HT-29 (cell line): ENCODE measurements at places on chromosomes 2 and 18.

DNA sequence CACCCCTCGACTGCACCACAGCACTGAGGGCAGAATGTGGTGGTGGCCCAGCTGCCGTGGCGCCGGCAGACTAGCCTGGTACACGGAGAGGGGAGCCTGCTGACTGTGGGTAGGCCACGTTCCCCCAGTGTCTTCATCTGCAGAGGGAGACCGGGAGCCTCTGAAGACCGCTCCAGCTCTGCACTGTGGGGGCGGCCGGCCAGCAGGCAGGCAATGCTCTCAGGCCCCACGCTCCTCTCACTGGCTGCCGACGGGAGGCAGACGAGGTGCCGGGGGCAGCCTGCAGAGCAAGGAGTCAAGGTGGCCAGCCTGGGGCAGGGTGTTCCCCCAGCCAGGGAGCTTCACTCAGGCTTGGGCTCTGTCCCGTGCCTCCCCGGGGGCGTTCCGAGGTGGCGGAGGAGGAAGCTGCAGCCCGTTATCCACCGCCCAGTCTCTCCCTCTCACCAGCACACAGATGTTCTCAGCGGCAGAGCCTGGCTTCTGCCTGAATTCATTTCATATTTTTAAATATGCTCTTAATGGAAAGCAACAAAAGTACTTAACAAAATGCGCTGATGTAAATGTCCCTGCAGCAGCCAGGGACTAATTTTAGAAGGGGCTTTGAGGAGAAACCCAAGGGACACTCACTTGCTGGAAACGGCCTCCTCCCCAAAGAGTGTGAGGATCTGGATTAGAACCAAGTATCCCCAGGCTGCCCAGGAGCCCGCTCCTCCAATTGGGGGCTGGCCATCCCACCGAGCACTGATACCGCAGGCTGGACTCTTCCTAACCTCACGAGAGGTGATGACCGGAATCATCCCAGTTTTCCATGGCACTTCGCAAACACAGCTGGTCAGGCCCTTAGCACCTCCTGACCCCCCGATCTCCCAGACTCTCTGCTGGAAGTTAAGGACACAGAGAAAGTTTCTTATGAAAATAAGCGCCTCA, 87.8 kb downstream of the HDAC4 start:
- DNase-seq, result no peak

GRCh38 chr2:218229851-218230250, 12.9 kb downstream of the ARPC2 start:
- no peak for DNase-seq

DNA sequence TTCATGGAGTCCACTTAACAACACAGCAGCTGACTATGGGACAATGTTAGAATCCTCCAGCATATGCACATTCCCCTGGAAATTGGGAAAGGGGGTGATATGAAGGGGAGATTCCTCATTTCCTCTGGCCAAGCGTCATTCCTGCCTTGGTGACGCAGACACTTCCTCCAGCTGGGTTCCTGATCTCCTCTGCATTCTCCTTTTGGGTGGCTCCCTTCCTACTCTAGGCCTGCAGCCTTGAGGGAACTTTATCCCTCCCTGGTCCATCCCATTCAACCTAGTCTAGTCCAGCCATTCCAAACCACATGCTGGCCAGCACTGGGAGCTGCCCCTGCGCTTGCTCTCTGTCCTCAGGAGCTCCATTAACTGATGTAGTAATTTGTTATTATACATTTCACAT, 216.8 kb downstream of the VAPA start:
- no peak for DNase-seq

GRCh38 chr2:46377666-46378560, 80.7 kb downstream of the EPAS1 start:
- no peak for DNase-seq

GRCh38 chr2:176507786-176508185, 238.5 kb downstream of the MTX2 start:
- no peak for DNase-seq

GRCh38 chr2:101883860-101884259, 107.9 kb upstream of the IL1R2 start:
- peak; percentile 59 for DNase-seq

GRCh38 chr18:710418-711300, 1.8 kb downstream of the ENOSF1 start:
- no peak for DNase-seq

DNA sequence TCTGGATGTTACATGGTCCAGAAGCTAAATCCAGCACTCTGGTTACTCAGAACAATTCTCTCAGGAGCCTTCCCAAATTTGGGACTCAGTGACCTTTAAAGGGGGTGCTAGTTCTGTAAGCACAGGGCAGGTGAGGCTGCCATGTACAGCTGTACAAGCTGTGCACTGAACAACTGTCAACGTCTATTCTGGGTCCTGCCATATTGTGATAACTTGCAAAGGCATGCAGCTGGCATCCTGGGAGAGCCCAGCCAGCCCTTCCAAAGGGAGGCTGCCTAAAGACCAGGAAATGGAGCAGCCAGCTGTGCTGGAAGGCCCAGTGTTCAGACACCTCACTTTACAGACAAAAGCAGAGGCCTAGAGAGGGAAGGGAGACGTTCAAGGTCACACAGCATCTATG, 204.8 kb downstream of the KLHL29 start:
- DNase-seq, result no peak

- no peak for DNase-seq
Measured at GRCh38 chr18:78934551-78935225, 44.9 kb upstream of the SALL3 start.

GRCh38 chr2:144510294-144510991, 9.5 kb downstream of the ZEB2 start:
- no peak for DNase-seq

GRCh38 chr18:12060182-12060870, 33.3 kb upstream of the ANKRD62 start:
- no peak for DNase-seq

- DNase-seq, result no peak
Measured at GRCh38 chr18:42182728-42183700, 228.0 kb downstream of the PIK3C3 start.

GRCh38 chr2:68291314-68291713, 28.4 kb downstream of the CNRIP1 start:
- DNase-seq, result no peak

DNA sequence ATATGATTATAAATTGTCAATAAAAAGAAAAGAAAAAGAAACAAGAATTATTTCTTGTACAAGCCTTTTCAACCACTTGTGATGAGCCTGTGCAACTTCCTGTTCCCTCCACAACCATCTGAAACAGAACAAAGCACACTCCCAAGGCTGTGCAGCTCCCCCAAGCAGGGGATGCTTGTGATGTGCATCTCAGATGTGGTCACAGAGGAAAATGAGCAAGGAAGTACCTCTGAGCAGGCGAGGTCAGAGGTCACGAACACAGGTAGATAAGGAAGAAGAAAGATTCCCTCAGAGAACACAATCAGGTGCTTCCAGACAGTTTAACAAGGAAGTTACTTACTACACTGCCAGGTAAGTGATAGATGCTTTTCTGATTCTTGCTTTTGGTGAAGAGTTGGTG, 274.8 kb upstream of the SLC39A10 start:
- no peak for DNase-seq
